ENCODE measurements at places on chromosomes 7 and 10.

DNA sequence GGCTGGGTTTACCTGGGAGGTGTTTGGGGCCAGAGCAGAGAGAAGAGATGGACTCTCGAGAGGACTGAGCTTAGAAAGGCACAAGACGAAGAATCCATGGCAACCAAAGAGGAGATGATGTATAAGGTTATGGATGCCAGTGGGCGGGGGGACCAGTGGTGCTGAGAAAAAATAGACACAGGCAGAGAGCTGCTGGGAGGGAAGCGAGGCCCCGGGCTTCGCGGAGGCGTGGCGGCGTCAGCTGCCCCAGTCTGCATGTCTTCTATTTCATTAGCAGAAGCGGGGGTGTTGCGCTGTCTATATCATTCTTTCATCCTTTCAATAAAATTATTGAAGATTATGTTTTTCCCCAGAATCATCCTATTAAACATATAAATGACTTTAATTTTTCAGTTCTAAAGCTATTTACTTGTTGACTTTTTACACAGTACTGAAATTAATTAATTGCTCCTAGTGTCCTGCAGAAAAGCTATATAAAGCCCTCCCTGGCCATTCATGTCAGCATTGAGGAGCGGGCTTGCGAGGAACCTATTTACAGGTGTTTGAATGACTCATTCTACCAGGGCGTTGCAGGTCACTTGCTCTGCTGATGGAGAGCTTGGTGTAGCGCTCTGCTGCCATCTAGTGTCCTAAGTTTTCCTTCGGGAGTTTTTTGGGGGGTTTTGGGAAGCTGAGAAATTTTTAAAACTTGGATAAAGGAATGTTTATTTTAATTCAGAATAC, 42.9 kb upstream of the BHLHA15 start:
- DNase-seq: peak; percentile 42

DNA sequence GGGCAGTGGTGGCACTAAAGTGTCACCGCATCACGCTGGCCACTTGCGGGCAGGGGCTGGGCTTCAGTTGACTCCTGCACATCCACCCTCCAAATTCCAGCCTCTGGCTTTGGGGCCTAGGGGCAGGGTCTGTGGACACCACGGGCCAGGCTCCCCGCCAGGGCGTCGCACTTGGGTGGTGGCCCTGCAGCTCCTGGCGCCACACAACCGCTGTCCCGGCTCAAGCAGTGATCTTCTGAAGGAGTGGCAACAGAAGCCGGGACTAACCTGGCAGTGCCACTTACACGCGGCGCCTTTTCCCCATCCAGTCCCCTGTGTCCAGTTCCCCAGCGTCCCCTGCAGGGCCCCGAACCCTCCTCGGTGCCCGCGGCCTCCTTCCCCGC, 134.3 kb upstream of the ZNF92 start:
- no peak for DNase-seq

DNA sequence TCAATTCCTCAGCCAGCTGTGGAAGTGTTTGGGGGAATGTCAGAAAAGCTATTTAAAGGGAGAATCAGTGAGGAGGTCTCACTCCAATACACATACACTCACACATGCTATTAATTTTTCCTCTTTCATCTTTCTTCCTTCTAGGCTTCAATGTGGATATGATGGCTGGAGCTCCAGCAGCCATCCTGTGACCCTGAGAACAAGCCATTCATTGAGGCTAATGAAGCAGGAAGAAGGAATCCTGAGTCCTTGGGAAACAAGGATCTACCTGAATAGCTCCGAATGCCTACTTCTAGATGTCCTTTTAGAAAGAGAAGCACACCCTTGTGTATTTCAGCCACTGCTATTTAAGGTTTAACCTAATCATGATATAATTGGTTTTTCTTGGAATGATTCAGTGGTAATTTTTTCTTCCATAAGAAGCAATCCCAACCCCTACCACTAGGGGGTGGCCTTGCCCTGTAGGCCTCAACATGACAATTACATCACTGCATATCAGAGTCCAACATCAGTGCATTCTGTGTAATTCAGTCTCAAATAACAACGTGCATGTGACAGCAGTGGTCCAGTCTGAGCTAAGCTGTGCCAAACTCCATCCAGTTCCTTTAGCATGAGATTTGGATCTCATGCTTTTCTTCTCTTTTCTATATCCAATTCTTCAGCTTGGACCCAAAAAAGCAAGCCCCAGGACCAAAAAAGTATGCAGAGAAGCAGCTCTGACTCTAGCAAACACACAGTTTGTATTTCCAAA, 85.3 kb upstream of the ANKRD1 start:
- DNase-seq: peak; percentile 73

DNA sequence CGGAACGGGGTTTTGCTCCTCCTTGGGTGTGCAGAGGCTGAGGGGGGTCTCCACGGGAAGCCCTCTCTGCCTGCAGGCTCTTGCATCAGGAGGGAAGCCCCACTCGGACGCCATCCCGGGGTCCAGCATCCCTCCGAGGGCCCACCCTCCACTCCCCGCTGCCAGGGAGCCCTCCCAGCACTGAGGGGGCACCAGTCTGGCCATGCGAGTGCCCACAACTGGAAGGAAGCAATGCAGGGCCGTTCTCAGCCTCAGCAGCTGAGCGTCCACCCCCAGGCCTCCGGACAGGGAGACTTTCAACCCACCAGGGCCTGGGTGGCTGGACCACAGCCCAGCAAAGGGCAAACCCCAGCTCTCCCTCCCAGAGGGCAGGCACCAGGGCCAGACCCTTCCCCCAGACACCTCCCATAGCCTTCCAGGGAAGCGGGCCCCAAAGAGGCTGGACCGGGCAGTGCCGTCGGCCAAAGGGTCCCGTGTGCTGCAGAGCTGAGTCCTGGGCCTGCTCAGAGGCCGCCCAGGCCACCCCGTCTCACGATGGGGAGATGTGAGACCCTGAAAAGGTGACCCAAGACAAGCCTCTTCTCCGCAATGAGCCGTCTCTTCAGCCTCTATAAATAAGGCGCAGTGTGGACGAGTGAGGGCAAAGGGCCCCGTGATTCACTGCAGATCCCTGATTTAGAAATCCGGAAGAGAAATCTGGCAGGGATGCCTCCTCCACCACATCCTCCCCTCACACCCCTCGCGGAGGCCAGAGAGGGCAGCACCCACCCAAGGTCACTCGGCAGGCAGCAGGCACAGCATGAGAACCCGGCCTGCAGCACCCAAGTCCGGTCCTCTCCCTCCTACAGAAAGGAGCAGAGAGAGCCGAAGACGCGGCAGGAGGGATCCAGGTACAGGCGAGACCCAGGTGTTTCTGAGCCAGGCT, 81.9 kb upstream of the DNAAF5 start:
- DNase-seq: no peak

DNA sequence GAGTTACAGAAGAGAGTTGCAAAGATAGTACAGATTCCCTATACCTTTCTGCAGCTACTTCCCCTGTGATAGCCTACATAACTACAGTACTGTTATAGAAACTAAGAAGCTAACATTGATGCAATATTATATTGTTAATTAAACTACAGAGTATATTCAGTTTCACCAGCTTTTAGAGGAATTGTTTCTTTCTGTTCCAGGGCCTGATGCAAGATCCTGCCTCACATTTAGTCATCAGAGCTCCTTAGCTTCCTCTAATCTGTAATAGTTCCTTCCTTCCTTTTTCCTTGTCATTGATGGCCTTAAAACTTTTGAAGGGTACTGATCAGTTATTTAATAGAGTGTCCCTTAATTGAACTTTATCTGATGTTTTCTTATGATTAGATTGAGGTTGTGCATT, 56.8 kb downstream of the SDHAF3 start:
- DNase-seq: no peak

GRCh38 chr7:66142996-66143395, 28.3 kb downstream of the CRCP start:
- no peak for DNase-seq

Measured in fibroblast of skin of back (primary cell).